ENCODE measurements at places on chromosomes 1 and 21. TPM values are rescaled to one million over a fixed set of nuclear protein-coding genes. Genes with fewer than 3 reads are reported as not detected.

Gene LMX1A
- not detected for total RNA-seq

Gene SLC35A3
- total RNA-seq, result 33.5 TPM

Gene MAN1C1
- 4.7 TPM for total RNA-seq

Gene SLC45A1
- 4.8 TPM for total RNA-seq

Gene C8B
- not detected for total RNA-seq

Gene LHX8
- total RNA-seq, result under 0.01 TPM

Gene HCN3
- total RNA-seq, result 0.87 TPM

Gene LRRC8C
- 8.3 TPM for total RNA-seq

Gene TSSK3
- 1.0 TPM for total RNA-seq

Gene SPRR2B
- total RNA-seq, result not detected

Gene ESRRG
- 0.29 TPM for total RNA-seq

Gene PIGM
- 4.9 TPM for total RNA-seq

Gene SPRR3
- total RNA-seq, result not detected

Gene KRTAP10-2
- total RNA-seq, result not detected

Gene C1orf115
- total RNA-seq, result 0.50 TPM

Gene S100A3
- total RNA-seq, result 8.6 TPM

Gene OR6K3
- total RNA-seq, result not detected
